Activated CD8-positive, alpha-beta memory T cell treated with anti-CD3 and anti-CD28 coated beads for 1 hour (primary cell): ENCODE measurements at places on chromosomes 5 and 9.

GRCh38 chr9:2230362-2230761 lies 215.2 kb downstream of the SMARCA2 start:
- DNase-seq, result no peak

DNA sequence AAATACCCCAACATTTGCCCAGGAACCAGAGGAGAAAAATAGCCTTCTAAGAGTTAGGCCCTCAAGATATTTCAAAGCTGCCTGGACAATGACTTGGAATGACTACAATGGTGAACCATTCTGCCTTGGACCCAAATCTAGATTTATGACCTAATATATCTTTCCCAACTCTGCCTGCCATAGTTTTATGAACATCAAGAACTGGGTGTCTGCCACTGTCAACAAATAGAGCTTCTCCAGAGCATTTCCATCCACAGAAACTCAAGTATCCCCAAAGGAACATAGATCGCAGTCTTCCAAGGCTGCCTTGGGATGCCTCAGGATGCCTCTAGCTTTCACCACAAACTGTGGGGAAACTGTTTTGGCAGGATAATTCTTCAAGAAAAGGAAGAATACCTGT lies 48.2 kb upstream of the NFIB start:
- no peak for DNase-seq

DNA sequence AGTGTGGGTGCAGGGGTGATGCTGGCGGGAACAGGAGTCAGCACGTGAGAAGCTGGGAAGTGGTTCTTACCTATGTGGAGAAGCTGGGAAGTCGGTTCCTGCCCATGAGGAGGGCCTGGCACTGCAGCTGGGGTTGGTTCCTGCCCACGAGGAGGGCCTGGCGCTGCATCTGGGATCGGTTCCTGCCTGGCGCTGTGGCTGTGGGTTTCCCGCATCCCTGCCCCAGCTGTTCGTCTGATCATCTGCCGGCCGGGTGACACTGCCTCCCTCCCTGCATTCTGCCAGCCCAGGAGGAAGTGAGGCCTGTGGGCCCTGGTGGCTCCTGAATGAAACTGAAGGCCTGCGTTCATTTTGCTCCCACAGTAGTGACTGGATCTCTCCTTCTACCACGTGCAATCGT lies 5.1 kb downstream of the OBP2A start:
- DNase-seq, result no peak

DNA sequence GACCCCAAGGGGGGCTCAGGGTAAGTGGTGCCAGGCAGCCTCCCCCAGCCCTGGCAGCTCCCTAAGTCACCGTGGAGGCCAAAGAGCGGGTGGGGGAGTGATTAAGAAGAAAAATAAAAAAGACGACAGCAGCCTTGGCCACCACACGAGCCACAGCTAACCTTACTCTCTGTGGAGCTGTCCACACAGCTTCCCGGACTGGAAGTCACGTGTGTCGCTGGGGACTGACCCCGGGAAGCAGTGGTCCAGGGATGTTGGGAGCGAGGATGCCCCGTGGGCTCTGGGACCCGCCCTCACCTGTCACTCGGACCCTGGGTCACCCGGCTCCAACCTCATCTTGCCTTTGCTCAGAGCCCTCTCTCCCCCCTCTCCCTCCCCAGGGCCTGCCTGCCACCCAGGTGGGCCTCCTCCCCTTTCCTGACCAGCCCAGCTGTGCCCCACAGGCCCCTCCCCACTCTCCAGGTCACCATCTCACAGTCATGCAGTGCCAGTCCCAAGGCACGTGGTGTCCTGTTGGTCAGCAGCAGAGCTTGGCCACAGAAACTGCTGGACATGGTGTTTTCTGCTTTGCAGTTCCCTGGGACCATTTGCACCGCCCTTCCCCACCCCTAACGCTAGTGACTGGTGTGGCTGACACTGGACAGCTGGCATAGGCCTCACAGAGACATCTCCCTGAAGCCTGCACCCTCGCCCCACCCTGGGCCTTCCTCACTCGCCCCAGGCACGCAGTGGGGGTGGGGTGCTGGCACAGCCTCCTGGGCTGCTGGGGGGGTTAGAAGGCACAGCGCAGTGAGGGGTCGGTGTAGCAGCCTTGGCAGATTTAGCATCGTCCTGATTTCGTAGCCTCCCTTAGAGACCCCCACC lies 9.8 kb upstream of the EXOC3 start:
- no peak for DNase-seq

DNA sequence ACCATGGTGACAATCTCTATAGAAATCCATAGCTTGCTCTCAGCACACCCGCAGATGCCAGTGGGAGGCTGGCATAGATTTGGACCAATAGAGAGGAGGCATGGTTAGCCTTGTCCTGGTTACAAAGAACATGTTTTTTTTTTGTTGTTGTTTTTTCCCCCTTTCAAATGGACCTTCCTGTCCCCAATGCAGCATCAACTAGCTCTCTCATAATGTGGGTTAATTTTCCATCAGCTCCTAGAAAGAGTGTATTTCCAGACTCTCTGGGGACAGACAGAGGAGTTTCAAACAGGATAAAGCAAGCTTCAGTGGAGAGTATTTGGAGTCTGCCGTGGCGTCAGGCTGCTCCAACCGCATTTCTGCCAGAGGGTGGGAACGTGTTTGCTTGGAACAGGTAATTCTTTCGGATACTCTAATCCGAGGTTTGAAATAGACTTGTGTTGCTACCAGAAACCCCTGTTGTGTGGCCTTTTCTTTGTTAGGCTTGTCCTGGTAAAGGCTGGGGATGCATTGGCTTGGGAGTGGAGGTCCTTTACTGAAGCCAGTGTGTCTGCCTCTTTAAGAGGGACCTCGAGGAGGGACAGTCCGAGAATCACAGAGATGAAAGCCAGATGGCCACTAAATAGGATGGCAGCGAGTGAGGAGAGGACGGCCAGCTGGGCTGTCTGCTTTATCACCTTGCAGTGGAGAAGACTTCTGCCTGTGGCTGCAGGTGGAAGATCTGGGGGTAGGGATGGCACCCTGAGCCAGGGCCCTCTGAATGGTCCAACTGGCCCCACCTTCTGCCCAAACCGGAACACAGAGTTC lies 130.5 kb upstream of the CPEB4 start:
- no peak for DNase-seq

DNA sequence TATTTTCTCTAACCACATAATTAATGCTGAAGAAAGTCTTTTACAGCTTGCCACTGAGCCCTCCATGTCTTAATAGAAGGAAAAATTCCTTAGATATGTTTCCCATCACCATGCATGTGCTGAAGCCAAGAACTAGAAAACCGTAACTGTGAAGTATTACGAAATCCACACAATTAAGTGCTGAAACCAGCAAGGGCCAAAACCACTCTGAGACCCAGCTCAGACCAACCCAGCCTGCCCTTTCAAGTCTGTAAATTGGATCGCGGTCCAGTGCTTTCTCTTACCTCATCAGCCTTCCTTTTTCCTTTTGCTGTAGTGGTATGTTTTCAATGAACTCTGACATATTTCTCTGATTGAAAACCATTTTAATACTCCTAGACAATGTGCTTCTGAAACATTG lies 26.3 kb downstream of the SEMA5A start:
- no peak for DNase-seq

GRCh38 chr9:117304549-117304948 lies 110.3 kb downstream of the ASTN2 start:
- DNase-seq, result no peak

DNA sequence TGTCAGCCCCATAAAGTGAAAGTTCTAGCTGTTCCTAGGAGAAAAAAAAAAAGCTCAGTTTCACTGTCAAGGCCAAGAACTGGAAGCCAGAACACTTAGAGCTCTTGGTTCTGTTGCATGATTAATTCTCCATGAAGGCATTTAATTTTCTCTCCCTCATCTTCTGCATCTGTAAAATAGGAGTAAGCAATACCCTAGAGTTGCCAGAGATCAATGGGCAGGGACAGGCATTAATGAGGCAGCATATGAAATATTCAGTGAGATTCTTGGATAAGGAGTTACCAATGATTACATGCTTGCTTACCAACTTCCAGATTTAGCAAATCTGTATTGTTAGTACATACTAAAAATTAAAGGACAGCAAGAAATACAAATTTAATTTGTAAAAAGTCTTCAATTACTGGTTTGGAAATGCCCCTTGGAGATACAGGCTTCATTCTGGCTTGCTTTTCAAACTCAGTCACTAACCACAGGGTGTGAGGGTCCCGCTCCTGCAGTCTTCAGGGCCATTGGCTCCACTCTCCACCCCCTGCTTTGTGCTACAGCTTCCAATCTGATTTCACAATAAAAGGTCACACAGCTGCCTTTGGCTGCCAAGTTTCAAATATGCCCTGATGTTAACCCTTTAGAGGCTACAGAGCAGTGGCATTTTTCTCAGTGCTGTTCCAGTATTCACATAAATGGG lies 624.6 kb downstream of the BNC2 start:
- no peak for DNase-seq

GRCh38 chr5:74373076-74373475 lies 267.5 kb downstream of the ENC1 start:
- DNase-seq, result no peak

- no peak for DNase-seq
These were observed 2.8 kb downstream of the ADAMTSL2 start for GRCh38 chr9:133537257-133537656.

DNA sequence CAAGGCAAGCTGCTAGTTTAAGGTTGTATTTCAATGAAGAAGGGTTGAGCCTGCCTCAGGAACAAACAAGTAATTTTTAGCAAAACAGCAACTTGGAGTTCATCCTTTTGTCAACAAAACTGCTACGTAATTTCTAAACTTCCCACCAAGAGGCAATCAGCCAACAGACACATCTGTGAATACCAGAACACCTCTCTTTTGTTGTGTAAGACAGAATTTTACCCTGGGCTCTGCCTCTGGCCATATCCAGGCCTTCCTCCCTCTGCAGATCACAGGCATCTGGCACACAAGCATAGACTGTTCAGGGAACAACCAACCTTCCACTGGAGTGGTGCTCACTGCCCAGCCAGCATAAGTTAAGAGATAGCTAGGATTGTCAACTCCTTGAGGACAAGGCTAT lies 409.0 kb downstream of the SPOCK1 start:
- DNase-seq, result no peak

GRCh38 chr5:134835623-134836022 lies 10.1 kb upstream of the C5orf24 start:
- DNase-seq, result no peak

- DNase-seq, result no peak
These were observed 77.7 kb downstream of the MEF2C start for GRCh38 chr5:88805151-88805784.
